ENCODE measurements at places on chromosomes 2 and 18. TPM values are rescaled to one million over a fixed set of nuclear protein-coding genes. Genes with fewer than 3 reads are reported as not detected.

Gene SLC14A1
- total RNA-seq, result 3.7 TPM

GRCh38 chr2:226185616-226186211 is 613.9 kb downstream of the IRS1 start:
- DNase-seq, result no peak

GRCh38 chr2:222318712-222319585 is 20.2 kb upstream of the PAX3 start:
- DNase-seq, result peak; percentile 31

- no peak for DNase-seq
Observed at GRCh38 chr2:46812361-46813019, 103.1 kb downstream of the MCFD2 start.

GRCh38 chr2:133303150-133303549 is 265.1 kb downstream of the NCKAP5 start:
- DNase-seq, result no peak

GRCh38 chr18:484749-485464 is 15.6 kb downstream of the COLEC12 start:
- no peak for DNase-seq

All from cerebellum (tissue), 4 donors.